Hair follicle dermal papilla cell (primary cell): ENCODE measurements at places on chromosomes 12 and 14. TPM values are rescaled to one million over a fixed set of nuclear protein-coding genes. Genes with fewer than 3 reads are reported as not detected.

CELA1 gene
- not detected in 2 replicates for total RNA-seq

ABCC9 gene
- 7.7 and 9.1 TPM in 2 replicates for total RNA-seq

ANP32D gene
- total RNA-seq = not detected in 2 replicates

EIF2S3B gene
- total RNA-seq = 1.6 TPM in 2 replicates

SERPINA12 gene
- total RNA-seq = not detected in 2 replicates

TAS2R10 gene
- total RNA-seq = 1.2 and 1.8 TPM in 2 replicates

DEGS2 gene
- total RNA-seq = 0.16 TPM in 1 of 2 replicates, not detected in the other

DACT1 gene
- total RNA-seq = 2.1 and 2.9 TPM in 2 replicates

LRFN5 gene
- 0.16 TPM in 1 of 2 replicates, not detected in the other for total RNA-seq

ACOT4 gene
- 0.73 and 1.5 TPM in 2 replicates for total RNA-seq

PGF gene
- 101 and 129 TPM in 2 replicates for total RNA-seq

RFX4 gene
- total RNA-seq = not detected in 2 replicates

LMO3 gene
- total RNA-seq = 2.6 and 7.6 TPM in 2 replicates

TAS2R43 gene
- total RNA-seq = 3.4 and 4.3 TPM in 2 replicates

ZNF84 gene
- 26.6 and 30.8 TPM in 2 replicates for total RNA-seq

MYF6 gene
- total RNA-seq = not detected in 2 replicates

GDF3 gene
- total RNA-seq = not detected in 2 replicates

A2M gene
- total RNA-seq = 4.6 and 10.2 TPM in 2 replicates

MYBPC1 gene
- not detected in 2 replicates for total RNA-seq

STON2 gene
- total RNA-seq = 143 and 162 TPM in 2 replicates

CEP170B gene
- total RNA-seq = 24.3 and 25.9 TPM in 2 replicates

PPM1H gene
- 0.49 and 0.85 TPM in 2 replicates for total RNA-seq

STYX gene
- 25.0 and 25.1 TPM in 2 replicates for total RNA-seq

CABP1 gene
- total RNA-seq = 0.24 and 0.32 TPM in 2 replicates

SETD3 gene
- total RNA-seq = 55.3 and 69.8 TPM in 2 replicates

SLC6A15 gene
- 10.8 and 13.8 TPM in 2 replicates for total RNA-seq

CD163 gene
- 0.24 and 0.49 TPM in 2 replicates for total RNA-seq

PPP1R1A gene
- not detected in 2 replicates for total RNA-seq

WNT1 gene
- total RNA-seq = not detected in 2 replicates

RTL1 gene
- total RNA-seq = not detected in 2 replicates

LALBA gene
- total RNA-seq = 0.24 TPM in 1 of 2 replicates, not detected in the other

ALX1 gene
- 0.16 TPM in 1 of 2 replicates, not detected in the other for total RNA-seq

CLEC7A gene
- total RNA-seq = not detected in 2 replicates

TBC1D30 gene
- total RNA-seq = 0.12 and 0.32 TPM in 2 replicates

SIVA1 gene
- 64.1 and 69.2 TPM in 2 replicates for total RNA-seq

MOK gene
- 13.8 and 15.3 TPM in 2 replicates for total RNA-seq

RHOJ gene
- 0.32 and 1.8 TPM in 2 replicates for total RNA-seq

SPIC gene
- total RNA-seq = not detected in 2 replicates

CATSPERB gene
- not detected in 2 replicates for total RNA-seq

CIROP gene
- total RNA-seq = 0.12 TPM in 1 of 2 replicates, not detected in the other

SRRM4 gene
- total RNA-seq = not detected in 2 replicates

SLC6A12 gene
- total RNA-seq = not detected in 2 replicates

GLIPR1L1 gene
- total RNA-seq = not detected in 2 replicates

AKAP5 gene
- total RNA-seq = 0.36 and 0.65 TPM in 2 replicates

AICDA gene
- not detected in 2 replicates for total RNA-seq

CLEC9A gene
- not detected in 2 replicates for total RNA-seq

GUCY2C gene
- total RNA-seq = not detected in 2 replicates

LMNTD1 gene
- total RNA-seq = 0.16 and 0.85 TPM in 2 replicates

GPN3 gene
- 5.7 and 6.7 TPM in 2 replicates for total RNA-seq

KCNMB4 gene
- 2.6 and 2.8 TPM in 2 replicates for total RNA-seq

BEST3 gene
- total RNA-seq = under 0.01 TPM in 1 of 2 replicates, not detected in the other

ACOT6 gene
- total RNA-seq = 0.16 TPM in 1 of 2 replicates, not detected in the other

AKAP3 gene
- 1.8 and 2.7 TPM in 2 replicates for total RNA-seq
